ENCODE measurements at places on chromosomes 3 and 15.

- DNase-seq, result no peak
Measured at GRCh38 chr3:53883008-53883407, 1.1 kb upstream of the ACTR8 start.

DNA sequence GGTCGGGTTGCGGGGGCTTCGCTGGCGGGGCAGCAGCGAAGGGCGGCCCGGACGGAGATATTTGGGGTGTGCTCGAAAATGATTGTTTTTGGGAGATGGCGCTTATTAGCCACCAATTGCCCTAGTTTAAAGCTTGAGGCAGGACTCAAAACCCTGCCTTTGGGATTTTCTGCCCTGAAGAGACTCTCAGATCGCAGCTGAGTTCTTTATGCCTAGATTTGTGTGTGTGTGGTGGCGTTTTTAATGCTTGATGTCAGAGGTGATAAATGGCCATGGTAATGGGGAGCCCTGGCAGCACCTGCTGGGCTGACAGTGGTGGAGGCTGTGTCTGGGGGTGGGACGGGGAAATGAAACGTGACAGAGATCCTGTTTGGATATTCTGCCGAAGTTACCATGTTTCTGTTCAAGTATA lies 604 bp downstream of the KCTD6 start:
- no peak for DNase-seq

DNA sequence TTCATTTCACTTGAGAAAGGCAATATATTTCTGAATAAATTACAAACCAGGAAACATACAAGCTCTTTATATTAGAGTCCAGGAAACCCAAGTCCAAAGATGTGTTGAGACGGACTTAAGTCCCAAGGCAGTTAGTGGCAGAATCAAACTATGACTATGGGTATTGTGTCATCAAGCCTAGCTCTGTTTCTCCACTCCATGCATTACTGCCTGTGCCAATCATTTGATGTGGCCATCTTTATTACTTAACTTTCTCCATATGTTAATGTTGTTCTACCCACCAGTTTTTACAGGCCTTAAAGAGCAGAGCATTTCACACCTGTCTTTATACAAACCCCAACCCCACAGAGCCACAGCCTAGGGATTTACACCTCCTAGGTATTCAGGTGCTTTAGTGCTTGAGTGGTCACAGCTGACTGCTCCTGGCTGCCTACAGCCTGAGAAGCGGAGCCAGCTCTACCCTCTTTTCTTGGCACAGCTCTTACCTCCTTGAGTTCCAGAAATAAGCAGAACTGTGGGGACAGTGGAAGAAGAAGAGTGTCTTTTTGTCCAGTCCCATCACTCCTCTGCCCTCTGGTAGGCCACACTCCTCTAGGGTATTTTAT lies 92.1 kb downstream of the DTWD1 start:
- DNase-seq, result no peak

- DNase-seq, result no peak
Measured at GRCh38 chr15:28876131-28876844, 9.5 kb upstream of the APBA2 start.

Data from NCI-H460 (cell line).